ENCODE measurements at places on chromosomes 3 and 15.

GRCh38 chr3:101814835-101815234 lies 34.5 kb upstream of the NFKBIZ start:
- DNase-seq, result no peak

GRCh38 chr15:93028632-93029213 lies 60.3 kb downstream of the RGMA start:
- peak; percentile 60 for DNase-seq

GRCh38 chr3:114690911-114691310 lies 397.1 kb downstream of the TIGIT start:
- no peak for DNase-seq

- DNase-seq, result no peak
These were observed 235.3 kb downstream of the C3orf38 start for GRCh38 chr3:88385090-88385489.

DNA sequence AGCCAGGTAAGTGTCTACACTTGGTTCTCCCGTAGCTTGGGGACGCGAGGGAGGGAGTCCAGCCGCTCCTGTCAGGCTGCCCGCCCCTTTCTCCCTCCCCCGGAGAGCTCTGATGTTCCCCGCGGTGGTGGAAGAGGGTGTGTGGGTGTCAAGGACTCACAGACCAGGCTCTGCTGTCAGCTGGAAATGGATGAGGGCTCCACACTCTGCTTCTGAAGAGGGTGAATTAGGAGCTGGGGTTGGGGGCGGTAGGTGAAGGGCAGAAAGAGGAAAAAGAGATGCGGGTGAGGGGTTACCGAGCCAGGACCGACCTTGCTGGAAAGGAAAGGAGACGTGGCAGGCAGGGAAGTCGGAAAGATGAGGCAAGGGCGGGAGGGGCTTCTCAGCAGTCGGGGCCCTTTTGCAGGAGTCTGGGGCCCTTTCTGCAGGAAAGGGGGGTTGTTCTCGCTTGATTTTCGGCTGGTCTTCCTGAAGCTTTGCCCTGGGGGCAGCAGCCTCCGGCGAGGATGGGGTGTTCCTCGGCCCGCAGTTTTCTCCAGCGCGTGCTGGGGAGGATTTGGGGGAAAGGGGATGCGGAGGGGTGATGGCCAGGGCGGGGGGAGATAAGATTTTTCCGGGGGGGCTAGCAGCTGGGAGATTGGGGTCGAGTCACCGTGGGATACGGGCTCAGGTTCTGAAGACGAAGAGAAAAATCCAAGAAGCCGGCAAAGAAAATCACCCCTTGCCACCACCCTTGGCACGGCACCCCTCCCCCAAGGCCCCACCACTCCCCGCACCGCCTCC lies 602 bp upstream of the BAHD1 start:
- peak; percentile 68 for DNase-seq

- DNase-seq, result no peak
These were observed 30.7 kb upstream of the SLC24A5 start for GRCh38 chr15:48090115-48090514.

GRCh38 chr3:190382082-190382481 lies 5.9 kb upstream of the CLDN16 start:
- DNase-seq, result no peak

GRCh38 chr3:25895443-25895842 lies 105.6 kb downstream of the OXSM start:
- no peak for DNase-seq

DNA sequence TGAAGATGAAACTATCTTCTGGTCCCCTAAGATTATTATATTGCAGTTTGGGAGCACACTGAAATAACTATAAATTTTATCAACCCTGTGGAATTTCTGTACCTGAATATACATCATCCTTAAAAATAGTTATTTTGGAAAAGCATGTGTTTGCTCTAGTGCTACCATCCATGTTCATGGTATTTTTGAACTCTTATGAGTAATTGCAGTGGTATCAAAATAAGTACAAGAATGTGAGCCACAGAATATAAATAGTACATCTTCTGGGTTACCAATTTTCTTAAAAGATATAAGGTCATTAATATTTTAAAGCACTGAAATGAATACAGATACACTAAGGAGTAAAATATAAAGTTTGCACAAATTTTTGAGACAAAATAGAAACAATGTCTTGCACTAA lies 206.5 kb downstream of the CBLB start:
- no peak for DNase-seq

All from activated CD8-positive, alpha-beta memory T cell treated with anti-CD3 and anti-CD28 coated beads, Interleukin-2, amount 50 U/mL, for 48 hours (primary cell).